ENCODE measurements at places on chromosomes 5 and 9.

DNA sequence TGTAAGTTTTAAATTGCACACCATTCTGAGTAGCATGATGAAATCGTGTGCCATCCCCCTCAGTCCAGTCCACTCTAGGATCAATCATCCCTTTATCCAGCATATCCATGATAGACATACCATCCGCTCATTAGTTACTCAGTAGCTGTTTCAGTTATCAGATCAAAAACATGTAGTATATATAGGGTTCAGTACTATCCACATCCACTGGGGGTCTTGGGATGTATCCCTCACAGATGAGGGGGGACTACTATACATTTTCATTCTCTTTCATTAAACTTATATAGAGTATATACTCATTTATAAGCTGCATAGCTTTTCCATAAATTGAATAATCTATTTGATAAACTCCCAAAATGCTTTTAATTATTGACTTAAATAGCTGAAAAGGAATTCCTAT, 67.6 kb downstream of the MEIKIN start:
- DNase-seq, result peak; percentile 3

DNA sequence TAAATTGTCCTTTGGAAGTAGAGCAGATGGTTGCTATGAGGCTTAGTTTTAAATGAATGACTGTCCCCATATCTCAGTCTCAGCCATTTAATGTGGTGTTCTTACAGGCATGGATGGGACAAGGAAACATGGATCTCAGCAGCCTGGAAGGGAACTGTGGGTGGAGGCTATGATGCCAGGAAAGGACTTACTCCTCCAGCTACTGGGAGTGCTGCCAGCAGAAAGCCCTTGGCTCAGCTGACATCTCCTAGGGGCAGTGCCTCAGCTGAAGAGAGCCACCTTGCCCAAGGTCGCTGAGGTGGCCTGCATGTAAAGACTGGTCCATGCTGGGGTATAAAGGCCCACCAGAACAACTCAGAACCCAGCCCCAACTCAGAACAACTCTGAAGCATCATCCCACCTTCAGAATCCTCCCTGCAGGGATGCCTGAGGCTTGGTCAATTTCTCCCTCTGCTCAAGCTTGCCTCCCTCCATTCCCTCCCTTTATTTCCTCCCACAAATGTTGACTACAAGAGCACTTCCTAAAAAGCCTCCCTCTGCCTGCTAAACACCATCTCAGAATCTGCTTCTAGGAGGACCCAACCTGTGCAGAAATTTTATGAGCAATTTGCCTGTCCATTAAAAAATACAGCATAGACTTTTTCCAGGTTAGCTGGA, 1.8 kb upstream of the PDE8B start:
- DNase-seq, result no peak

- DNase-seq, result peak; percentile 59
These were observed 36.9 kb upstream of the CXCL14 start for GRCh38 chr5:135615581-135616260.

DNA sequence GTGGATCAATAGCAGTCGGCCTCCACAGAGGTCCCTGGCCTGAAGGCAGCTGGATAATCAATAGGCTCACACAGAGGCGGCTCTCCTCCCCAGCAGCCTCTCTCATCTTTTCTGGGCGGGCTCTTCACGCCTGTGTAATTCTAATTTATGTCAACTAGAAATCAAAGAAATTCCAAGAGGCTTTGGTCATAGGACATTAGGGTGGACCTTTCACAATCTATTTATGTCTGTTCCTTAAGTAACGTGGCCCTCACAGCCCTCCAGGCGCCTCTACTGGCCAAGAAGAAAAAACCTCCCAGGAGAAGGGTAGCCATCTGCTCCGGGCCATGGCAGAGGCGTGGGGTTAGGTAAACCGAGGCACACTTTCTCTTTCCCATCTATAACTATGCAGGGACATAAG, 205.1 kb upstream of the EFNA5 start:
- peak; percentile 26 for DNase-seq

GRCh38 chr5:113390224-113390623, 44.6 kb downstream of the TSSK1B start:
- DNase-seq, result no peak

DNA sequence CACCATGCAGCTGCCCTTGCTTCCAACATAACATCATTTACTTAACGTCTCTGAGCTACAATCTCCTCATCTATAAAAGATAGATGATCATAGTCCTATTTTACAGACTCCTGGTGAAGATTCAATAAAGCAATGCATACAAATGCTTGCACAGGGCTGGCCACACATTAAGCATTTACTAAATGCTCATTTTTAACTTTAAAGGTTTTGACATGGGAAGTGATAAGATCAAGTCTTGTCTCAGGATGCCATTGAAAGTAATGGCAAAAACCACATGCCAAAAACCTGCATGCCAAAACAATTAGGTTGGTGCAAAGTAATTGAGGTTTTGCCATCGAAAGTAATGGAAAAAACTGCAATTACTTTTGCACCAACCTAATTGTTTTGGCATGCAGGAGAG, 181.2 kb upstream of the ADRA1B start:
- DNase-seq, result no peak

DNA sequence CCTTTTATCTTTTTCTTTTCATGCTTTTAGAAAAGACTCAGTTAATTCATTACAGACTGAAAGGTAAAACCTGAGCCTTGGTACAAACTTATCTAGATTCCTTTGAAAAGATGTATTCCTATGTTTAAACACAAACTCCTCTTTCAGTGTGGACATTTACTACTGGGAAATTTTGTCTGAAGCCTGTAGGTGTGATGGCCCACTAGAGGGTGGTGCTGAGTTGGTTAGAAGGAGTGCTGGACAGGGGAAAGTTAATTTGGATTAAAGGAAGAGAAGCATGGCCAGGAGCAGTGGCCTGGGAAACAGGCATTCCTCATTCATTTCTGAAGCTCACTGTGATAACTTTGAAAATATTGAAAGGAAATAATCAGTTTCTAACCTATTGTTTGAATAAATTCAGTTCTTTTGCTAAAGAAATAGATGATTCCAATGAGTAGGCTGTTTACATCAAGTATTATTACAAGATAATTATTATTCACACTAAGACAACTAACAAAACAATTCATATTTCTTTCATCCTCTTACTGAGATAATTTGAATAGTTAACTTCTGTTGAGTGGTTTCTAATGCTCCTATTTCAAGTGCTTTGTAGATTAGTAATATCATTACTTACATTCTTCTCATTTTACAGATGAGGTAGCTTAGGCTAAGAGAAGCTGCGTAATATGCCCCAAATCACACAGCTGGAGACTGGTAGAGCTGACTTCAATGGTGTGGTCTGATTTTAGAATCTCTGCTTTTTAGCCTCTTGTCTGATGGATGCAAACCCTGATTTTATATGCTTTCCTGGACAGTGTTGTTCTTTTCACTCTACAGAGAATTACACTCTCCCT, 150.9 kb downstream of the ADGRV1 start:
- peak; percentile 80 for DNase-seq

GRCh38 chr5:31408814-31409213, 123.1 kb downstream of the DROSHA start:
- DNase-seq, result no peak

DNA sequence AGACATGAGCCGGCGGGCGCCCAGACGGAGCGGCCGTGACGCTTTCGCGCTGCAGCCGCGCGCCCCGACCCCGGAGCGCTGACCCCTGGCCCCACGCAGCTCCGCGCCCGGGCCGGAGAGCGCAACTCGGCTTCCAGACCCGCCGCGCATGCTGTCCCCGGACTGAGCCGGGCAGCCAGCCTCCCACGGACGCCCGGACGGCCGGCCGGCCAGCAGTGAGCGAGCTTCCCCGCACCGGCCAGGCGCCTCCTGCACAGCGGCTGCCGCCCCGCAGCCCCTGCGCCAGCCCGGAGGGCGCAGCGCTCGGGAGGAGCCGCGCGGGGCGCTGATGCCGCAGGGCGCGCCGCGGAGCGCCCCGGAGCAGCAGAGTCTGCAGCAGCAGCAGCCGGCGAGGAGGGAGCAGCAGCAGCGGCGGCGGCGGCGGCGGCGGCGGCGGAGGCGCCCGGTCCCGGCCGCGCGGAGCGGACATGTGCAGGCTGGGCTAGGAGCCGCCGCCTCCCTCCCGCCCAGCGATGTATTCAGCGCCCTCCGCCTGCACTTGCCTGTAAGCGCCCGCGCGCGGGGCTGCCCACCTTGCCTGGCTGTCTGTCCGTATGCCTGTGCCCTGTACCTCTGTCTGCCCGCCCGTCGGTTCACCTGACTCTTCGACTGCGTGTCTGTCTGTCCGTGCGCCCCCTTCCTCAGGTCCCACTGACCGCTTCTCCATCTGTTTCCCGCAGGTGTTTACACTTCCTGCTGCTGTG, 412 bp downstream of the FGF18 start:
- DNase-seq, result peak; percentile 61

GRCh38 chr9:126166866-126167265, 159.8 kb upstream of the MVB12B start:
- DNase-seq, result no peak

DNA sequence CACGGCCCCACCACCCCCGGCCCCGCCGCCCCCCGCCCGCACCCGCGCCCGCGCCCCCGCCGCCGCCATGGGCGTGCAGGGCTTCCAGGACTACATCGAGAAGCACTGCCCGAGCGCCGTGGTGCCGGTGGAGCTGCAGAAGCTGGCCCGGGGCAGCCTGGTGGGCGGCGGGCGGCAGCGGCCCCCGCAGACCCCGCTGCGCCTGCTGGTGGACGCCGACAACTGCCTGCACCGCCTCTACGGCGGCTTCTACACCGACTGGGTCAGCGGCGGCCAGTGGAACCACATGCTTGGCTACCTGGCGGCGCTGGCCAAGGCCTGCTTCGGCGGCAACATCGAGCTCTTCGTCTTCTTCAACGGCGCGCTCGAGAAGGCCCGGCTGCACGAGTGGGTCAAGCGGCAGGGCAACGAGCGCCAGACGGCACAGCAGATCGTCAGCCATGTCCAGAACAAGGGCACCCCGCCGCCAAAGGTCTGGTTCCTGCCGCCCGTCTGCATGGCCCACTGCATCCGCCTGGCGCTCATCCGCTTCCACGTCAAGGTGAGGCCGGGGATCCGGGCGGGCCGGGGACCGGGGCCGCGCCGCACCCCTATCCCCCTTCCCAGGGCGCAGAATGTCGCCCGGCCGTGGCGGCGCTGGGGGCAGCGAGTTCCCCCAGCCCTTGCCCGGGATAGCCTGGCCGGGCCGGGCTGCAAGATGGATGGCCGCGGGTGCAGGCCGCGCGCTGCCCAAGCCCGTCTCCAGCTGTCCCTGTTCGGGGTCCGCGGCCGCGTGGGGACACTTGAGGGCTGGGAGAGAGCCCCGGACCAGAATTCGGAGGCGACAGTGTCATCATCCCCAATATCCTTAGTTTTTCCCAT, 594 bp downstream of the FAM120A start:
- peak; percentile 51 for DNase-seq

- no peak for DNase-seq
These were observed 330.6 kb downstream of the NR2F1-AS1 start for GRCh38 chr5:93250424-93250823.

DNA sequence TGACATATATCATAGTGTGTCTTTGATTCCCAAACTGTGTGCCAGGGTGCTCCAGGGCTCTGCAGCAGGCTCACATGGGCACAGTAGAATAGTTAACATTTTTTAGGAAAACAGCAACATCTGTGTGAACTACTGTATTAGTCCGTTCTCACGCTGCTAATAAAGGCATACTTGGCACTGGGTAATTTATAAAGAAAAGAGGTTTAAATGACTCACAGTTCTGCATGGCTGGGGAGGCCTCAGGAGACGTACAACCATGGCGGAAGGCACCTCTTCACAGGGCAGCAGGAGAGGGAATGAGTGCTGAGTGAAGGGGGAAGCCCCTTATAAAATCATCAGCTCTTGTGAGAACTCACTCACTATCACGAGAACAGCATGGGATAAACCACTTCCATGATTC, 82.7 kb downstream of the EGFLAM start:
- DNase-seq, result no peak

GRCh38 chr5:143403593-143404415, at the start of gene NR3C1:
NR3C1 (minus strand) TSS chr5:143403686; CDS start chr5:143400839, 2,847 bp downstream.
- DNase-seq, result peak; percentile 66

- DNase-seq, result no peak
These were observed 2.8 kb upstream of the AMBP start for GRCh38 chr9:114080773-114081440.

GRCh38 chr9:104974053-104974962, 46.4 kb upstream of the ABCA1 start:
- no peak for DNase-seq
